Activated naive CD8-positive, alpha-beta T cell treated with anti-CD3 and anti-CD28 coated beads for 36 hours (primary cell): ENCODE measurements at places on chromosomes 1 and 21. TPM values are rescaled to one million over a fixed set of nuclear protein-coding genes. Genes with fewer than 3 reads are reported as not detected.
A peak's percentile ranks its signal among the peaks of the same experiment; 100 is the strongest.

EVI5 gene
- 13.8 TPM for total RNA-seq

- H3K4me1 ChIP-seq, result peaks cover 4% of the 10 kb centered on the region
- peaks cover 66% of the 10 kb centered on the region for H3K27me3 ChIP-seq
- no peak for DNase-seq
- H3K36me3 ChIP-seq, result no peaks in the 10 kb centered on the region
Measured at GRCh38 chr1:85571828-85572227, 8.7 kb upstream of the CCN1 start.

TINAGL1 gene
- total RNA-seq, result not detected

RHBG gene
- total RNA-seq, result not detected

TSPAN2 gene
- 0.26 TPM for total RNA-seq

DNAJC8 gene
- 121 TPM for total RNA-seq

GRCh38 chr1:42692911-42693310, 10.7 kb downstream of the YBX1 start:
- no peak for DNase-seq
- H3K4me3 ChIP-seq, result no peak overlapping the region
- H3K27me3 ChIP-seq, result no peaks in the 10 kb centered on the region
- peaks cover 47% of the 10 kb centered on the region for H3K36me3 ChIP-seq
- peaks cover 71% of the 10 kb centered on the region for H3K4me1 ChIP-seq

TAS1R3 gene
- total RNA-seq, result 0.20 TPM

RAB4A gene
- 36.0 TPM for total RNA-seq

- H3K36me3 ChIP-seq, result no peaks in the 10 kb centered on the region
- DNase-seq, result no peak
- no peak overlapping the region for H3K27ac ChIP-seq
- no peak overlapping the region for H3K4me3 ChIP-seq
- peaks cover 12% of the 10 kb centered on the region for H3K27me3 ChIP-seq
Measured at GRCh38 chr1:182549346-182549745, 39.7 kb downstream of the RNASEL start.

- no peak overlapping the region for H3K4me3 ChIP-seq
- DNase-seq, result no peak
- no peaks in the 10 kb centered on the region for H3K36me3 ChIP-seq
- no peak overlapping the region for H3K27ac ChIP-seq
Measured at GRCh38 chr1:110538921-110539320, 19.9 kb upstream of the KCNA10 start.

GRCh38 chr1:22835636-22836319, 125.1 kb downstream of the EPHB2 start:
- DNase-seq, result no peak
- no peaks in the 10 kb centered on the region for H3K36me3 ChIP-seq
- peaks cover 6% of the 10 kb centered on the region for H3K27me3 ChIP-seq
- H3K4me1 ChIP-seq, result no peaks in the 10 kb centered on the region

GRCh38 chr1:212386029-212386428, 28.7 kb downstream of the PACC1 start:
- H3K27ac ChIP-seq, result no peak overlapping the region
- peaks cover under 1% of the 10 kb centered on the region for H3K4me1 ChIP-seq
- H3K36me3 ChIP-seq, result peaks cover 35% of the 10 kb centered on the region

DNA sequence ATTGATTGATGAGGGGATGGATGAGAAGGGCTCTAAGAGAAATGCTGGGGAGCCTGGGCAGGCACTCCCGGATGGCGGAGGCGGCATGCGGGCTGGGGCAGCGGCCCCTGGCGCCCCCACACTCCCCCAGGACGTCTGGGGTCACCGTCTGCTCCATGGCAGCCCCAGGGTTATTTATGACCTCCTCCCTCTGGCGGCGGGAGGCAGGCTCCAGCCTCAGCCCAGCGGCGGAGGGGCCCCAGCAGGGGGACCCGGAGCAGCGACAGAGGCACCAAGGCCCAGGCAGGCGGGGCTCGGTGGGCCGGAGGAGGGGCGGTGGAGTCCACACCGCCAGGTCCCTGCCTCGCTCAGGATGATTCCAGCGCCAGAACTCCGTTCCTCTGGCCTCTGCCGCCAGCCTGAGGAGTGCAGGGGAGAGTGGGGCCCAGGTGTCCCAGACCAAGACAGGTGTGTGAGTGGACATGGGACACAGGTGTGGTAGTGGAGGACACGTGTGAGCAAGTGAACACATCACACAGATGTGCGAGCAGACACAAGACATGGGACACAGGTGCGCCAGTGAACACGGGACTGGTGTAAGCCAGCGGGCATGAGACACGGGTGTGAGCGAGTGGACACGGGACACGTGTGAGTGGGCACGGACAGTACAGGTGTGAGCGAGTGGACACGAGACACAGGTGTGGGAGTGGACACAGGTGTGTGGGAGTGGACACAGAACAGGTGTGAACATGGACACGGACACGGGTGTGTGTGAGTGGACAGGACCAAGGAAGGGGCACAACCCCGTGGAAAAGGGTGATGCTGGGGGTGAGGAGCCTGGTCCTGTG, 2.5 kb upstream of the SAMD11 start:
- no peak overlapping the region for H3K4me3 ChIP-seq
- peaks cover 52% of the 10 kb centered on the region for H3K27me3 ChIP-seq
- peaks cover 9% of the 10 kb centered on the region for H3K4me1 ChIP-seq
- H3K27ac ChIP-seq, result no peak overlapping the region
- DNase-seq, result peak; percentile 46

BTBD8 gene
- 0.93 TPM for total RNA-seq
